ENCODE measurements at places on chromosomes 13 and 19.

DNA sequence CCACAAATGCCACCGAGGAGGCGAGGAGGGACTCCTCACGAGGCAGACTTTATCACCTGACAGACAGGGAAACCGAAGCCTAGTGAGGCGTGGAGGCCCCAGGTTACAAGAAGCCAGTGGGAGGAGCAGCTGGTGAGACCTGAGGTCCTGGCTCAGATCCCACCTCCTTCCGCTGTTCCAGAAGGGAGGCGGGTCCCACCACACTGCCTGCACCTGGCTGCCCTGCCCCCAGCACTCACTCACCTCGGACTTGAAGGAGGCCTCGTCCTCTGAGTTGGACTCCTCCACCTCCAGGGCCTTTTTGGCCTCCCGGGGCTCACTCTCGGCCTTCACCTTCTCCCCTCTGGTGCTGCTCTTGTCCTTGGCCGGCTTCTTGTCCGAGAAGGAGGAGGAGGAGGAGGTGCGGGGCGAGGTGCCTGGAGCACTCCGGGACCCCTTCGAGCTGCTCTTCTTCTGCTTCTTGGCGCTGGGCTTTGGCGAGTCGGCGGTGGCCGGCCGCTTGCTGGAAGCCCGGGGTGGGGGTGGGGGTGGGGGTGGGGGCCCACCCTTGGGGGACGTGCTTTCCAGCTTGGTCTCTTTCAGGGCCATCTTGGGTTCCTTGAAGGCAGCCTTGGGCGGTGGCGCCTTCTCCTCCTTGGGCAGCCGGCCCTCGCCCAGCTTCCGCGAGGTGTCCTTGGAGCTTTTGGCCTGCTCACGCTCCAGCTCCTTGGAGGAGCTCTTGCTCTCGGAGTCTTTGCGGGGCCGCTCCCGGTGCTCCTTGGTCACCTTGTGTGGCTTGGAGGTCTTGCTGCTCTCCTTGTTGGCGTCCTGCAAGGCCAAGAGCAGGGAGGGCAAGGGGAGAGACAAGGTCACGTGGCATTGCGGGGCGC lies 57.7 kb downstream of the MLLT1 start:
- DNase-seq: no peak

- DNase-seq: no peak
Observed at GRCh38 chr19:56263319-56263718, 9.2 kb upstream of the EDDM13 start.

- DNase-seq: no peak
Observed at GRCh38 chr19:15551293-15552004, 43.1 kb downstream of the CYP4F22 start.

- no peak for DNase-seq
Observed at GRCh38 chr19:5698635-5699422, 8.7 kb downstream of the RPL36 start.

DNA sequence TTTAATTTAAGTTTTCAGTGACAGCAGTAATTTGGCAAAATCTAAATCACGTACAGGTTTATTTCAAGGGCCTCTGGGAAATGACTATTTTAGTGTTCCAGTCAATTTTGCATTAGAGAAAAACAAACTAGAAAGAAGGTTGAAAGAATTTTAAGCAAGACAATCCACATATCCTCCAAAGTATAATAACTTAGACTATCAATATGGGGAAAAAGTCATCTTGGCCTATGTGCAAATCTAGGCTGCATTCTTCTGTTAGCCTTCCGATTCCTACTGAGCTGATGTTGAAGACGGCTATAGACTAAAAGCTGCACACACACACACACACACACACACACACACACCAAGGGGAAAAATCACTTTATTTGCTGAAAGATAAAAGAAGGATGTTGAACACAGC lies 81.3 kb downstream of the SLITRK6 start:
- no peak for DNase-seq

DNA sequence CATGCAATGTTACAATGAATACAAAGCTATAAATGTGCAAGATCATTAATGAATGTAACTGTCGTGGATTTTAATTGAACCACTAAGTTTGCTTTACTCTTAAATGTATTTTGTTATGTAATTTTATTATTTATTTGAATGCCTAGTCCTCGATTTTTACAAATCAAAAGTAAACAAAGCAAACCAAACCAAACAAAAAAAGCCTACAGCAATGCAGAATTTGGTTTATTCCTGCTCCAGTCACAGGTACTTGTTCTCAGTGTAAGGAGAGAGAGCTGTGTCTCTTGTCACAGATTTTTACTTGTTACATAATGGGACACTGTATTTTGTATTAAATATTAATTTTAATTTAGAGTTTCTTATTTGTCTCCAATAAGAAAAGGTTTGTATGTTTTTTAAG lies 584.3 kb upstream of the SLITRK6 start:
- DNase-seq: no peak

- no peak for DNase-seq
Observed at GRCh38 chr19:45403781-45404556, 900 bp downstream of the PPP1R13L start.

GRCh38 chr19:11221082-11221598 lies 18.3 kb upstream of the ANGPTL8 start:
- no peak for DNase-seq

DNA sequence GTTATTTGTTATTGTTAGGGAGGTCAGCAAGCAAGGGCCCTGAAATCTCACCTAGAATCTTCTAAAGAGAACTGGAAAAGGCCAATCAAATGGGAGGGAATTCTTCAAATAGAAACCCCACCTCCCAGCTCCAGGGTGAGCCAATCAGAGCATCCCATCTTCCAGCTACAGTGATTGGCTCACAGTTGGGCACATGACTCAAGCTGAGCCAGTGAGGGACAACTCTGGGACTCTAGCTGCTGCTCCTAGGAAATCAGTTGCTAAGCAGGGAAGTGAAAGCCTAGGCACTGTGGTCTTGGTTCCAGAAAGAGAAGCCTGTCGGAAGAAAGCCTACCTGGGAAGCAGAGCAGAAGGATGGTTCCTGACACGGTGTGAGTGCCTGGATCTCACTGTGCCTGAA lies 13.4 kb downstream of the TM6SF2 start:
- no peak for DNase-seq

GRCh38 chr19:22545751-22546150 lies 88.4 kb upstream of the ZNF492 start:
- no peak for DNase-seq

DNA sequence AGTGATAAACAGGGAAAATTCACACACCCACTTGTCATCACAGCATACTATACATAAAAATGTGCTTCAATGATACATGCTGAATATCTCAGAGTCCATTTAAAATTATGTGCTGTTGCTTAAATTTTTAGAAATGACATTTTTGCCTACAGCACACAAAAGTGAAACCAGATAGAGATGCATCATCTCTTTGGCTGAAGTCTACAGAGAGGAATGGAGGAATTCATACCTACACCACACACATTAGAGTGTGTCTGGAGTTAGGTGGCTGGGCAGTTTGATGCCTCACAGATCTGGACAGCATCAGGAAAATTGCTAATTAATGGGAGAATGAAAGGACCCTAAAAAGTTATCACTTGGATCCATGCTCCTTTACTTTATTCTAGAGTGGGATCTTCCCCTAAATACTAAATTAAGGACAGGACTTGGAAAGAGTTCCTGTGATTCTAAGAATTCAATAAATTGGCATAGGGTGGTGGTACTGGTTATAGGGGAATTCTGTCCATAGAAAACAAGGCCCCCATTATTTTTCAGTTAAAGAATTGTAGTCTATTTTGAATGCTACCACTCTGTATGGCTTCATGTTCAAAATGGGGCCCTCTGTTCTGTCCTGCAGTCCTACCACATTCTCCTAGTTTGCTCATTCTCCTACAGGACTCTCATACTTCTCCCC lies 41.3 kb downstream of the RCBTB2 start:
- DNase-seq: no peak

DNA sequence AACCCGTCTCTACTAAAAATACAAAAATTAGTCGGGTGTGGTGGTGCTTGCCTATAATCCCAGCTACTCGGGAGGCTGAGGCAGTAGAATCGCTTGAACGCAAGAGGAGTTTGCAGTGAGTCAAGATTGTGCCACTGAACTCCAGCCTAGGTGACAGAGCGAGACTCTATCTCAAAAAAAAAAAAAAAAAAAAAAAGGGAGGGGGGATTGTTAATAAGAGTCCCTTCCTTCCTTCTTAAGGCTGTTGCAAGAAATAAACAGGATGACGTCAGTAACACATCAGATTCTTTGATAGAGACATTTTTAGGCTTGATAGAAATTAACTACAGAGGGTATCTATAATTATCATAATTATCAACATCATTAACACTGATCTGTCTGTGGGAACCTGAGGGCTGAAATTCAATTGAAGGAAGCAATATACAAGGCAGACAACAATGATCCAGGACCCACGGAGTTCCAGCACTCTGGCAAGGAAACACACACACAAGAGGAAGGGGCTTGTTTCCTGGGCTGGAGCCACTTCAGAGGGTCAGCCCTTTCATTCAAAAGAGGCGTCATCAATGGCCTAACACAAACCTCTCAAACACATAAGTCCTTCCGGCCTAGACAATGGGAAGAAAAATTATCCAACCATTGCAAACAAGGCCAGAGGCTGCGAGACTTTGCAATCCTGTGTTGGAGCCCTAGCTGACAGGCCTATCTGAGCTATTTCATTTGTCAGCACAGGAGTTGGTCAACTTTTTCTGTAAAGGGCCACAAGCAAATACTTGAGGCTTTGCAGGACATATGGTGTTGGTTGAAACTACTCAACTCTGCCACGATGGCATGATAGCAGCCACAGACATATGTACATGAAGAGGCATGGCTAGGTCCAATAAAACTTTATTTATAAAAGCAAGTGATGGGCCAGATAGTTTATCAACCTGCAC lies 105.2 kb downstream of the INSR start:
- no peak for DNase-seq

GRCh38 chr19:57103573-57104277 lies 16.1 kb upstream of the USP29 start:
- DNase-seq: peak; percentile 19

- DNase-seq: no peak
Observed at GRCh38 chr19:53158119-53158656, 665 bp downstream of the ZNF347 start.

GRCh38 chr19:1734321-1734966 lies 18.9 kb upstream of the ONECUT3 start:
- no peak for DNase-seq

GRCh38 chr13:39916330-39916729 lies 260.9 kb downstream of the COG6 start:
- DNase-seq: no peak

DNA sequence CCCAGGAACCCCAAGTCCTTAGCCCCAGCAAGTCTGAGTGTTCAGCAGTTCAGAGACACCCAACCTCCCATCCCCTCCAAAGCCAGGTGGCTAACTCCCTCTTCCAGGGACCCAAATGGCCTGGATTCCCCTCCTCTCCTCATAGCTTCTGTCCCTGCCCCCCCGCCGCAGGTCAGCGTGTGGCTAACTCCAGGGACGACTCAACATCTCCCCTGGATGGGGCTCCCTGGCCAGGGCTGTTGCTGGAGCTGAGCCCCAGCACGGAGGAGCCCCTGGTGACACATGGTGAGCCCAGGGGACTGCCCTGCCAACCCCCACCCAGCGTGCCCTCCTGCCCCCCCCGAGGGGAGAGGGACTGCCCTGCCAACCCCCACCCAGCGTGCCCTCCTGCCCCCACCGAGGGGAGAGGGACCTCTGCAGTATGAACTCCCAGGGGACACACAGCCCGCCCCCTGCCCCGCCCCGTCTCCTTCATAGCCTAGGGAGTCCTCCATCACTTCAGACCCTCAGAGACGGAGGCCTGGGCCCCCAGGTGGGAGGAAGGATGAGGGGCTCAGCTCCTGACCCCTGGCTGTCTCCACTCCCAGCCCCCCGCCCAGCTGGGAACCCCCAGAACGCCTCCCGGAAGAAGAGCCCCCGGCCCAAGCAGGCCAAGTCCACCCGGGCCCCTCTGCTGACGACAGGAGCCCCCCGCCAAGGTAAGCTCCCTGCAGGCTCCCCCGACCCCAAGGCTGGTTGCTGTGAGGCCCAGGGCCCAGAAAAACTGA lies 1.7 kb downstream of the SSC5D start:
- DNase-seq: no peak

DNA sequence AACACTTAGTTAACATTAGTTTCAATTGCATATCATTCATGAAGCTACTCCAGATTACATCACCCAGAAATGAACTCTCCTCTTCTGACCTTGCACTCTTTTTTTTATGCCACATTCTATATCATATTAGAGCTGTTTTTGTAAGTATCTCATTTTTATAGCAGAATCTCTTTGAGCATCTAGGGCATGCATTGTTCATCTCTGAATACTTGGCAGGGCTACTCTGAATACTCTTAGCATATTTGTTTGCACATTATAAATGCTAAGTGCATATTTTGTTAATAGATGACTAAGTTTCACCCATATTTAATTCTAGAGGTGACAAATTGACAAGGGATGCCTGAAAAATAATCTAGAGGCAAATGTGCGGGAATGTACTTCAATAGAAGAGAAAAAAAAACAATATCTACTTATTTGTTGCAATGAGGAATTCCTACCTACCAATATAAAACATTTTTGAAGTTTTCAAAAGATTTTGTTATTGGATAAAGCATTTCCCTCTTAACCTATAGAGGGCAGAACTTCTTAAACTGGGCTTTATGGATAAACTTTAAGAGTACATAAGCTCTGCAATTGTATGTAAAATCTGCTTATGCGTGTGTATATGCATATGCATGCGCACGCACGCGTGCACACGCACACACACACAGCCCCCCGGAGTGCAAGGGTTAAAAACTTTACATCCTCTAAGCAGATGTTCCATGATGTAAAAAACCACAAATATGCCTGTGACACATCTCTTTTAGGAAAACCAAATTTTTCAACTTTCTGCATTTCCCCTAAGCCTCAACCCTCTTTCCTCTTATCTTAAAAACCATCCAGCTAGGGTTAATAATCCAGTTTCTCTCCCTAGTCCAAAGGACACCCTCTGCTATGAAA lies 73.0 kb upstream of the OXGR1 start:
- DNase-seq: no peak

- DNase-seq: no peak
Observed at GRCh38 chr13:76020421-76020955, 384.4 kb downstream of the LMO7 start.

GRCh38 chr13:108326309-108326708 lies 56.8 kb downstream of the TNFSF13B start:
- DNase-seq: no peak

- no peak for DNase-seq
Observed at GRCh38 chr13:40399756-40400155, 266.7 kb downstream of the FOXO1 start.

Data from cerebellar nuclear complex (tissue), 1 donor.